LHCN-M2 (cell line): ENCODE measurements at places on chromosomes 11 and 22. TPM values are rescaled to one million over a fixed set of nuclear protein-coding genes. Genes with fewer than 3 reads are reported as not detected.

GRCh38 chr22:46609175-46609690, 11.0 kb upstream of the GRAMD4 start:
- no peak for DNase-seq

Gene GANAB
- 267 and 299 TPM in 2 replicates for total RNA-seq

DNA sequence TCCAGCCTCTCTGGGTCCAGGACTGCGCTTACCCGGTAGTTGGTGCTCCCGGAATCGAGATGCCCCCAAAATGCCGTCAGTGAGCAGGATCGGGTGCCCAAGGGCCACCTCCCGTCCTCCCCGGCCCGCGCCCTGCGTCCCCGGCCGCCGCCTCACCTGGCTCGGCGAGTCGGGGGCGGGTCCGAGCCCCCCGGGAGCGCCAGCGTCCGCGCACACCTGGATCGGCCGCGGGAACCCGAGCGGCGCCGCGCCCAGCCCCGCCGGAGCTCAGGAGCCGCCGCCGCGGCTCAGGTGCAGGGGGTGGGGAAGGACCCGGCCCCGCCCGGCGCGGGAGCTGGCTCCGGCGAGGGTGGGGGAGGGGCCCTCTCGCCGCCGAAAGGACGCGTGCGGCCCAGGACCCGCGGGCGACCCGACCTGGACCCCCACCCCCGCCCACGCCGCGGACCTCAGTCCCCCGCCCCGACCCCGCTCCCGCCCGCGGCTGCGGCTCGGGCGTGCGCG, at the start of gene SHANK2:
TSS of gene SHANK2 (minus strand) at position 309 of the 501 bp plus-strand sequence. CDS start 105,251 bp downstream, outside the sequence.
- no peak for DNase-seq

DNA sequence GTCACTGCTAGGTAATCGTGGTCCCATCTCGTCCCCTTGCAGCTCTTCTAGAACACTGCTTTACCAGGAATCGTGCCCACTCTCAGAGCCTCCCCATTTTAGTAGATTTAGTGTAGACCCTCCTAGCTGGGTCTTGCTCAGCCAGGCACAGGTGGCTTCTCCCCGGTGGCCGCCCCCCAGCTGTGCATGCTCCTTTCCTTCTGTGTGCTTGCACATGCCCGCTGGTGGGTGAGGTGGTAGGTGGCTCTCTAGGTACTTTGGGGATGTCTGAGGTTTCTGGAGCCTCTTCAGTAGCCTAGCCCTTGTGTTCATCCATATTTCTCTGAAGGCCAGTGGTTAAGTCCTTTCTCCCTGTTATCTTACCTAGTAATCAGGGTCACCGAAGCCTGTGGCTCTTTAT, 5.6 kb downstream of the TUB start:
- no peak for DNase-seq

- DNase-seq = no peak
Measured at GRCh38 chr11:32162351-32162750, 71.5 kb downstream of the RCN1 start.

- DNase-seq = no peak
Measured at GRCh38 chr11:62962391-62962790, 22.4 kb downstream of the SLC22A6 start.

DNA sequence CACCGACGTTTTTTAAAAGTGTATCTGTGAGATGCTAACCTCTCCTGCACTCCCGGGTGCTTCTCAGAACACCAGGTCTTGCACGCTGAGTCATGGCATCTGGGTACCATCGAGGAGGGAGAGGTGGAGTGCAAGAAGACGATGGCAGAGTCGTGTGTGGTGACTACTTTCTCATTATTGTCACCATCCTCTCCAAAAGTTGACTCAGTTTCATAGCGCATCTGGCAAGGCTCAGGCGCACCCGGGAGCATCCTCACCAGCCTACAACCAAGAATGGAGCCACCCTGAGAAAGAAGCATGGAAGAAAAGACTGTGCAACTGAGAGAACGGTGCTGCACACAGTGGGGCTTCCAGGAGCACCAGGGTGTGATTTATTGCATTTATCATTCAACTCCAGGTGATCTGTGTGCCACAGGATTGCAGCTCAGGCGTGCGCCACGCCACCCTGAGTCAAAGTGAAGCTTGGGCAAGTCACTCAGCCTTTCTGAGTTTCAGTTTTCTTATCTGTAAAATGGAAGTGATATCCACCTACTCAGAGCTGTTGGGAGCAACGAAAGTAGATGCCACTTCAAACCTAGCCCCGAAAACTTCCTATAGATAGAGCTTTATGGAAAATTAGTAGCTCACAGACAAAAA, 65.4 kb downstream of the LINC01488 start:
- no peak for DNase-seq

Gene ZC3H12C
- total RNA-seq = 7.5 and 13.4 TPM in 2 replicates

Gene GAL
- not detected in 2 replicates for total RNA-seq

DNA sequence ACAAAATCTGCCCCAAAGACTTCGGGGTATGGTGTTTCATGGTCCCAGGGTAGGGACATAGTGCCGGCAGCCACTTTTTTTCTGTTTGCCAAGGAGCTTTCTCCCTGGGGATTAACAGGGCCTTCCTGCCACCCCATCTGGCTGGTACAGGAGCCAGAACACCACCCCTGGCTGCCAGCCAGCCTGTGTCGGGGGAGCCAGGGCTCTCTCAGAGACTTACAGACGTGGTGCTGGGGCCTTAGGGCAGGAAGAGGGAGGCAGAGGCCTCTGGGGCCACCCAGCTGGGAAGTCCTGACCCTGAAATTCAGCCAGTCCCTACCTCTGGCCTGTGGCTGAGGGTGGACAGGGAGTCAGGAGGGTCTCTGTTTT, 52.4 kb upstream of the CDON start:
- peak; percentile 53 for DNase-seq

Gene TRIM51
- not detected in 2 replicates for total RNA-seq

GRCh38 chr22:44702479-44703198, 635 bp downstream of the PRR5 start:
- peak; percentile 44 for DNase-seq

Gene OR8A1
- total RNA-seq = not detected in 2 replicates

- peak; percentile 88 for DNase-seq
Measured at GRCh38 chr11:762421-763072, 14.7 kb downstream of the GATD1 start.

- DNase-seq = no peak
Measured at GRCh38 chr22:40659166-40659565, 20.1 kb upstream of the MCHR1 start.

GRCh38 chr11:120314861-120315260, 10.2 kb upstream of the TLCD5 start:
- no peak for DNase-seq

Gene GGTLC3
- not detected in 2 replicates for total RNA-seq
